ENCODE measurements at places on chromosomes 16 and 17. TPM values are rescaled to one million over a fixed set of nuclear protein-coding genes. Genes with fewer than 3 reads are reported as not detected.

The CTF1 gene
- 5.1 TPM for total RNA-seq

The SLC47A1 gene
- 2.2 TPM for total RNA-seq

- no peak for ATAC-seq
Observed at GRCh38 chr17:20999841-21000532, 42.8 kb downstream of the USP22 start.

The SLC4A1 gene
- not detected for total RNA-seq

DNA sequence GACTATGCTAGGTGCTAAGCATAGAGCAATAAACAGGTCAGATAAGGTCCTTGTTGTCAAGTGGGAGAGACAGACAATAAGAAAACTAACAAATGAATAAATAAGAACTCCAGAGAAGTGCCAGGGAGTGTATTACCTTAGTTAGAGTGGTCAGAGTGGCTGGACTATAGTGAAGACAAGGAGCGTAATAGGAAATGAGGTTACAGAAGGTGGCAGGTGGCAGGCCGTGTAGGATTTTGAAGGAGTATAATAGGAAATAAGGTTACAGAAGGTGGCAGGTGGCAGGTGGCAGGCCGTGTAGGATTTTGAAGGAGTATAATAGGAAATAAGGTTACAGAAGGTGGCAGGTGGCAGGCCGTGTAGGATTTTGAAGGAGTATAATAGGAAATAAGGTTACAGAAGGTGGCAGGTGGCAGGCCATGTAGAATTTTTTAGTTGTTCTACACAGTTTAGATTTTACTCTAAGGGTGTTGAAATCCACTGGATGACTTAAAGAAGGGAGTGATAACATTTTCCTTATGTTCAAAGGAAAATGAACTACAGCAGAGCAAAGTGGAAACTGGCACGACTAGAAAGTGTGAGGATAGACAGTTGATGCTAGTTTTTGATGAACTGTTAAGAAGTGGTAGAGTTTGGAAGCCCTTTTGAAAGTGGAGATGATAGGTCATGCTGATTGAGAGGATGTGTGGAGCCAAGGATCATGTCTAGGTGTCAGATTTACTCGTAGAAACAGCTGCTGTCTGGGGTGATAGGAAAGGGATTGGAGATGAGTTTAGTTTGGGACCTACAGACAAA lies 3.6 kb upstream of the KRTAP3-1 start:
- no peak for ATAC-seq

The KRT28 gene
- total RNA-seq, result not detected

The TBC1D3K gene
- not detected for total RNA-seq

GRCh38 chr17:77366206-77366557 lies 225.4 kb downstream of the SEC14L1 start:
- ATAC-seq, result no peak

DNA sequence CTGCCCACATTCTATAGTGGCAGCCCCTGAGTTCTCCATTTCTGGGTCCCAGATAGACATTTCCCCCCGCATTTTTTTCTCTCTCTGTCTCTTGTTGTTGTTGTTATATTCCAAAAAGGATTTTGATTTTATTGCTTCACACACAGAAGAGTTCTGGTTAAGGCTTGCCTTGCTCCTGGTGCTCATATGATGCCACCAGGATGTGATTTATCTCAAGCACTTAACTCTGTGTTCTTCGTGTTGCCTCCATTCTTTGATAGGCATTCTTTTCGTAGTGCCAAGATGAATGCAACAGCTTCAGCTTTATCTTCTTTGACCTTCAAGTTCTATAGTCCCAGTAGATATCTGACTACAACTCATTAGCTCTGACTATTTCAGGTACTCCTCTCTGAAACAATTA lies 9.1 kb downstream of the ITGA3 start:
- no peak for ATAC-seq
